ENCODE measurements at places on chromosomes 6 and 20.

DNA sequence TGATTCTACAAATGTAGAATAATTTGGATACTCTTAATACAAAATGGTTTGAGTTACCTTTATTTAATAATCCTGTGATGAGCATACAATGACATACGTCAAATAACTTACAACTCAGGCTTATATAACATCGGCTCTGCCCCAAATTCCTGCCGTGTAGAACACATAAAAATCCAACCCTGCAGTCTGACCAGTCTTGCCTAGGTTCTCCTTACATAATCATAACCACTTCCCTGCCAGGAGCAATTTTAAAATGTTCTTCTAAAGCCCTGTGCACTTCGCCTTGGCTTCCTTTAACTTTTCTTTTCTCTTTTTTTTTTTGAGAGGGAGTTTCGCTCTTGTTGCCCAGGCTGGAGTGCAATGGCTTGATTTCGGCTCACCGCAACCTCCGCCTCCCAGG is 16.2 kb upstream of the IER3 start:
- no peak for DNase-seq

- DNase-seq, result no peak
These were observed 29.7 kb upstream of the APCDD1L start for GRCh38 chr20:58544891-58545290.

GRCh38 chr6:3128356-3129108 is 10.0 kb downstream of the BPHL start:
- no peak for DNase-seq

DNA sequence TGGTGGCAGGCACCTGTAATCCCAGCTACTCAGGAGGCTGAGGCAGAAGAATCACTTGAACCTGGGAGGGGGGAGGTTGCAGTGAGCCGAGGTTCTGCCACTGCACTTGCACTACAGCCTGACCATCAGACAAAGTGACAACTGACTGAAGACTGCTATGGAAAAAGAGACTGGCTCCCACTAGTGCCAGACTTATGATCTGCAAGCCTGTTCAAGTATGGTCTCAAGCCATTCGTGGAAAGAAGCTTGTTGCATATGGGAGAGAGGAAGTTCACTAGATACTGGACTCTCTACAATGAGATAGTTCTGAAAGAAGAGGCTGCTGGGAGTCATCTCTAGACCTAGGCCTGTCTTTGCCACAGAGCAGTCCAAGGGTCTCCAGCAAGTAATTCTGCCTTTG is 26.7 kb downstream of the MDN1 start:
- DNase-seq, result no peak

GRCh38 chr6:45548657-45549515 is 171.2 kb upstream of the SUPT3H start:
- DNase-seq, result no peak

DNA sequence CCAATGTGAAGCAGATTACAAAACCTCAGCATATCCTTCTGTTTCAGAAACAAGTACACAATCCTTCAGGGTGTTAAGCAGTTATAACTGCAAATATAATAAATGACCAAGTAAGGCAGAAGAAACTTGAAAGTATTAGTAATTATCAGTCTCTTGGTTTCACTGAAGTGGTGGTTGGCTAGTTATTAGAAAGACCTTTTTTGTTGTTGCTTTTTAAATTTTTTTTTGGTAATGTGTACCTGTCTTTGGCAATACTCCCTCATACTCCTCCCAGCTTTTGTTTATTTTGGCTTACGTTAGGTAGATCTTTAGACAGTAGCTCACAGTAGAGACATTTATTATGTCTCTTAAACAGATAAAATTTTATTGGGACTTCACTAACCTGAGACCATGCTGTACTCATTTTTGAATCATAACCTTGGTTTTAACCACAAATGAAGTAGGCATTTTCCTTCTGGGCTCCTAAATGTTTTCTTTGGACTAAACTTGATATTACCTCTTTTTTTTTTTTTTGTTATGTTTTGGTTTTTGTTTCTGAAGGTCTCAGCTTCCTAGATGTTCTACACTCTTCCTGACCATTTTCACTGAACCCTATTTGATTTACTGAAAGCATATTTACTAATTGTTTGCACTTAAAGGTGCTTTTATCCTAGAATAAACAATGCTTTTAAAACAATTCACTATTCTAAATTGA is 6.4 kb downstream of the CD2AP start:
- DNase-seq, result no peak

All from activated effector memory CD4-positive, alpha-beta T cell treated with Interleukin-2 at 50 U/mL for 16 hours (primary cell).